ENCODE measurements at places on chromosomes 12 and 14. TPM values are rescaled to one million over a fixed set of nuclear protein-coding genes. Genes with fewer than 3 reads are reported as not detected.

Gene SLC6A15
- 31.8 TPM for total RNA-seq

Gene KLRF1
- total RNA-seq: 0.48 TPM

Gene OR10A7
- not detected for total RNA-seq

Gene AJUBA
- total RNA-seq: 250 TPM

Gene CD69
- total RNA-seq: not detected

Gene RTL1
- total RNA-seq: not detected

Gene ERP27
- total RNA-seq: not detected

Gene NR4A1
- total RNA-seq: 2.8 TPM

Gene CDC42BPB
- total RNA-seq: 92.5 TPM

Gene ESRRB
- total RNA-seq: not detected

Gene SLC7A8
- total RNA-seq: 2.4 TPM

Gene KRT71
- total RNA-seq: not detected

Gene FIGNL2
- under 0.01 TPM for total RNA-seq

Gene HNF1A
- not detected for total RNA-seq

Gene TSPAN19
- not detected for total RNA-seq
